ENCODE measurements at places on chromosomes 11 and 22.

- DNase-seq = no peak
Measured at GRCh38 chr22:20887375-20887774, 28.6 kb downstream of the SNAP29 start.

GRCh38 chr11:57942808-57943207 lies 80.9 kb upstream of the OR9Q1 start:
- no peak for DNase-seq

DNA sequence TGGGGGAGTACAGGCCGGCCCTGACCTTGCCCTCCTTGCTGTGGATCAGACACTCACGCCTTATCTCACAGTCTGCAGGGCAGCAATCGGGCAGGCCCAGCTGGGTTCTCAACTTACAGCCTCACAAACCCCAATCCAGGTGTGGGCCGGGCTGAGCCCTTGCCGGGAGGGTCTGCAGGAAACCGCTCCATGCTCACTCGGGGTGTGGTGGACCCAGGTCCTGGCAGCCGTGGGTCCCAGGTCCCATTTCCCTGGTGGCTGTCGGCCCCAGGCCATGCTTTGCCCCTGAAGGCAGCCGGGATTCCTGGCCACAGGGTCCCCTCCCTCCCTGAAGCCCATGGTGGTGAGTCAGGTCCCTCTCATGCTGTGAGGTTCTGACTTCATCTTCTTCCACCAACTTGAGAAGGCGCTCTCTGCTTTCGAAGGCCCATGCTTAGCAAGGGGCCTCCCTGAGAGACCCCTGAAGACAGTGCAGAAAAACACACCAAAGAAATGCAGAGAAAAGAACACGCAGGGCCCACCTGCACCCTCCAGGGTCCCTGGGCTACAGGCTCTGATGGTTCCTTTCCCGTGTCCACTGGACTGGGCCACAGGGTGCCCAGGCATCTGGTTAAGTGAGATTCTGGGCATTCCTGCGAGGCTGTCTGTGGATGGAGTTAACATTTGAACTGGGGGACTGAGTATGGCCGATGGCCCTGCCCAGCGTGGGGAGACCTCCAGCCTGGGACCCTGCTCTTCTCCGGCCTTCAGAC lies 588.2 kb downstream of the BRD1 start:
- no peak for DNase-seq

- no peak for DNase-seq
Measured at GRCh38 chr11:35751664-35752061, 89.1 kb downstream of the TRIM44 start.

- no peak for DNase-seq
Measured at GRCh38 chr22:46378426-46379065, 43.0 kb downstream of the TRMU start.

DNA sequence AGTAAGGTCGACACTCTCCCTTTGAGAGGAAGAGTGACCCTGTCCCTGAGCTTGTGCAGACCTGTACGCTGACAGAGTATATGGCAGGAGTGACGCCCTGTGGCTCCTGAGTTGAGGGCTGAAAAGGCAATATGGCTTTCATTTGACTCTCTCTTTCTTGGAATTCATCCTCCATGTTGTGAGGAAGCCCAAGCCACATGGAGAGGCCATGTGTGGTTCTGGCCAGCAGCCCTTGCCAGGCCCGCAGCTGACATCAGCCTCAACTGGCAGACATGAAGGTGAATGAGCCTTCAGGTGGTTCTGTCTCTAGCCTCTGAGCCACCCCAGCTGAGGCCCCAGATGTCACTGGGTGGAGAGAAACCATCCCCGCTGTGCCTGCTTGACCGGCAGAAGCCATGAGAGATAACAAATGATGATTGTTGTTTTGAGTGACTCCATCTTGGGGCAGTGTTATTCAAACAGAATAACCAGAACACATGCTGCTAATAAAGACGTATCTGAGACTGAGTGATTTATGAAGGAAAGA lies 31.9 kb downstream of the SMIM38 start:
- no peak for DNase-seq

DNA sequence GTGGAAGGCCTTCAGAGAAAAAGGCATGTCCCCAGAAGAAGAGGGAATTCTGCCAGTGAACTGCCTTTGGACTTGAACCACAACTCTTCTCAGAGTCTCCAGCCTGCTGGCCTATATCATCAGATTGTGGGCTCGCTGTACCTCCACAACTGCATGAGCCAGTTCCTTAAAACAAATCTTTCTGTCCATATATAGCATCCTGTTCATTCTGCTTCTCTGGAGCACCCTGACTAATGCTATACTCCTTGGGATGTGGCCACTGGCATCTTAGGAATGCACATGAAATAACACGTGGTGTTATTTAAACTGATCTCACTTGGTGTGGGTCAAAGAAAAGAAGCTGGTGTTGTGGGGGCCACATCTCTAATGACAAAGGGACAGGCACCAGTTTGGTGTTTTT lies 58.3 kb upstream of the VSTM5 start:
- DNase-seq = no peak

DNA sequence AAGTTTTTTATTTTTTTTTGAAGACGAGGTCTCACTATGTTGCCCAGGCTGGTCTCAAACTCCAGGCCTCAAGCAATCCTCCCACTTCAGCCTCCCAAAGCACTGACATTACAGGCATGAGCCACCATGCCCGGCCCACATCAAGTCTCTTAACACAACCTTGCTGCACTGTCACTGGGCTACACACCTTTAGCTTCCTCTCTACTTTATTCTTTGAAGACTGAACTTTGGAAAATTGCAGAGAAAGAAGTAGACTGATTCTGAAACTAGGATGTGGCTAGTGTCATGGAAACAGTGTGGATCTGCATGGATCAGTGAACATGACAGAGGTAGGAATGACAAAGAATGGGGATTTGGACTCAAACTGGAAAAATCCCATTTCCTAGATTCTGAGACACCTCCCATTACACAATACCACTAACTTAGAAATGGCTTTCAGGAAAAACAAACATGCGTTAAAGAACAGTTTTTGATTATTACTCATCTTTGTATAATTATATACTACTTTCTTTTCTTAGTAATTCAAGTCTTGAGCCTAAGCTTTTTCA lies 99.6 kb upstream of the SPON1 start:
- DNase-seq = no peak

DNA sequence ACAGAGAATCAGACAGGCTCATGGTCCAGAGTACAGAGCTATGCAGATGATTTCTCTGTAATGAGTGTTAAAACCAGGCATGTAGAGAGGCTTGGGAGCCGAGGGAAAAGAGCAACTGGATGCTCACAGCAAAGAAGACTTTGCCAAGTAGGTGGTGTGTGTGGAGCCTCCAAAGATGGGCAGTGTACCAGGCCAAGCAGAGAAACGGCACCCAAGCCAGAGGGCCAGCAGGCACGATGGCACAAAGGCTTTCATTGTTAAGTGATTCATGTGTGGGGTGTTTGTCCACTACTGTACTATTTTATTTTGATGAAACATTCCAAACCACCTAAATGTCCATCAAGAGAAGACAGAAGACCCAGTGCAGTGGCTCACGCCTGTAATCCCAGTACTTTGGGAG lies 11.1 kb downstream of the RANGAP1 start:
- DNase-seq = no peak

DNA sequence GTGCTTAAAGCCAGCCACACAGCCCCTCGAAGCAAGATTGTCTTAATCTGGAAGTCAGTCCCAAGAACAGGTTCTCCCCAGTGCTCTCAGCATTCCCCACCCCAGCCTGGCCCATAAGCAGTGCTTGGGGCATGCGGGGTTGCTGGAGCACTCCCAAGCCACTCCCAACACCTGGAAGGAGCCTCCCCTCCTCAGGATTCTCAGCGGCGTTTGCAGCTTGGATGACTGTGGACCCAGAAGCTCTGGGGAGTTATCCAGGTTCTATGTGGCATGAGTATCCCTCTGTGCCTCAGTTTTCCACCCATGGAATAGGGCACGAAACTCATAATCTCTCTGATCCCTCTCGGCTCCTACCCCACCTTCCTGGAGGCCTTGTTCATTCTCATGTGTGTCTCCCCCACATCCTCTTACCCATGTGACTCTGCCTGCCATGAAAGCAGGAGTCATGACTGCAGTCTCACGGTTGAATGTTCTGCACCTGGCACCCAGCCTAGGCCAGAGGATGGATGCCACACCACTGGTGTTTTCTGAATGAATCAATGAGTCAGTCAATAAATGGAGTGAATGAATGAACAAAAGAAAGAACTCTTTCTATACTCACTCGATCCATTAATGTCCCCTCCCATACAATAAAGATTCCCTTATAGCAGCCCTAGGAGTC lies 33.4 kb upstream of the WNT7B start:
- DNase-seq = no peak

DNA sequence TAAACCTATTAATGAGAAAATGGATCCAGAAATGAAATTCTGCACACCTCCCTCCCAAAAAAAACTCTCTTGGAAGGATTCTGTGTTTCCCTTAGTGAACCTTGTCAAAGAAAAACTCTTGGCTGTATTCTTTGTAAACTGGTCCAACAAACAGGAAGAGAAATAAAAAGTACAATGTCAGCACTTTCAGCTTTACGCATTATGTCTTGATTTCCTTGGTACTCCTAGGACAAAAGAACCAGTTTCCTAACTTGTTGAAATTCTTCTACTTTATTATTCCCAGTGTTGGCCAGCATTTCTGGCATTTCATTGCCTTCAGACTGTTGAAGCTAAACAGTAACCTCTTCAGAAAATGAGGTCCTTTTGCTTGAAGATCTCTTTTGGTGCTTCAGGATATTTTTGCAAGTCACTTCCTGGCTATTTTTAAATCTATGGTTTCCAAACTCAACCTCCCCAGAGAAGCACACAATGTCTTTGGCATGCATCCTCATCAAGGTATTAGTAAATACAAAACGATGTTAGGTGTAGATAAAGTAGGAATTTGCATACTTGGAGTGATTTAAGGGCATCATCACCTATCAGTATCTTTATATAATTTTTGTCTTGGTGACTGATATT lies 342.7 kb downstream of the AASDHPPT start:
- DNase-seq = no peak

DNA sequence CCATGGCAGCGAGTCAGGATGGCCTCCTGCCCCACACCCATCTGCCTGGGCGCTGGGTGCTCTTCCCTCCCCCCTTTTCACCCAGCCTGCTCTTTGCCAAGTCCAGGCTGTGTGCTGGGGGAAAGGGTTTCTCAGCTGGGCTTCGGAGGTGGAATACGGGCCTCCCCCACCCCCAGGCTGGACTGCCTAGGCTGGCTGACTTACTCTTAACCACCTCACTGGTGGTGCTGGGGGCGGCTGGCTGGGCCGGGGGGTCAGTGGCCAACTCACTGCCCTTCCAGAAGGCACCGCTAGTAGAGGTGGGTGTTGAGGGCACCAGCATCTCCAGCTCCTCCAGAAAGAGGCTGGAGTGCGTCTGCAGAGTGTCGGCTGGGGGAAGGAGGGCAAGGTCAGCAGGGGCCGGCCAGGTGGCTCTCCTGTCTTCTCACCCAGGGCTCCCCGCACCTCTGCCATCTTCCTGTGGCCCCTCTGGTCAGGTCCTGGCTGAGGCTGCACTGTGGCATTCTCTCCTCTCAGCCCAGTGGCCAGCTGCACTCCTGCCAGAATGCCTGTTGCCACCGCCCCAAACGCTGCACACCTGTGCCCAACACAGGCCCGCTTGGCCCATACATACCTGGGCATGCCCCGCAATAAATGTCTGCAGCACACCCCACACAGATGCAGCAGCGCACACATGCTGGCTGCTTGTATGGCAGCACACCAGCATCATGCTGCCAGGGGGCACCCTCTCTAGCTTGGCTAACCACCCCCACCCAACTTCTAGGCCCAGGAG lies 9.7 kb downstream of the PITPNM1 start:
- DNase-seq = no peak

- no peak for DNase-seq
Measured at GRCh38 chr11:45968901-45969300, 46.4 kb downstream of the LARGE2 start.

DNA sequence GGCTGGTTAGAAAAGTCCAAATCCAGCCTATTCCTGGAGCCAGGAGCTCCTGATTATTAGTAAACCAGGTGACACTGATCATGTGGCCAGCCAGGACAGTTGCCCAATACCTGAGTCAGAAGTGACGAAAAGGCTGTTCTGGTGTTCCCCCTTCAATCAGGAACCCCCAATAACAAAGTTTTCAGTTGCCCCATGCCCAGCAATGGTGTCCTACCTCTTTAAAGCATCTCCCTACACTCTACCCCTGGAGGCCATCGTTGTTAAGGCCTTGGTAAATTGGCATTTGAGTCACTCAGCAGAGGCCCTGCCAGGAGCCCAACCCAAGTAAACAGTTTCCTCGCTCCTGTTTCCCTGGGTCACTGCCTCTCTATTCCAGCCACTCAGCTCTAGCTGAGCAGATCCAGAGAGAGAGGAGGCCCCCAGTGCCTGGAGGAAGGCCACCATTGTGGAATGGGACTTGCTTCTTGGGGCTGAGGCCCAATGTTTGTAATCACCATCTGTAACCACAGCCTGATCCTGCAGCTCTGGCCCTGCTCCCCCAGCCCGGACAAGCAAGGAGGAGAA lies 25.0 kb downstream of the ARHGAP1 start:
- no peak for DNase-seq

DNA sequence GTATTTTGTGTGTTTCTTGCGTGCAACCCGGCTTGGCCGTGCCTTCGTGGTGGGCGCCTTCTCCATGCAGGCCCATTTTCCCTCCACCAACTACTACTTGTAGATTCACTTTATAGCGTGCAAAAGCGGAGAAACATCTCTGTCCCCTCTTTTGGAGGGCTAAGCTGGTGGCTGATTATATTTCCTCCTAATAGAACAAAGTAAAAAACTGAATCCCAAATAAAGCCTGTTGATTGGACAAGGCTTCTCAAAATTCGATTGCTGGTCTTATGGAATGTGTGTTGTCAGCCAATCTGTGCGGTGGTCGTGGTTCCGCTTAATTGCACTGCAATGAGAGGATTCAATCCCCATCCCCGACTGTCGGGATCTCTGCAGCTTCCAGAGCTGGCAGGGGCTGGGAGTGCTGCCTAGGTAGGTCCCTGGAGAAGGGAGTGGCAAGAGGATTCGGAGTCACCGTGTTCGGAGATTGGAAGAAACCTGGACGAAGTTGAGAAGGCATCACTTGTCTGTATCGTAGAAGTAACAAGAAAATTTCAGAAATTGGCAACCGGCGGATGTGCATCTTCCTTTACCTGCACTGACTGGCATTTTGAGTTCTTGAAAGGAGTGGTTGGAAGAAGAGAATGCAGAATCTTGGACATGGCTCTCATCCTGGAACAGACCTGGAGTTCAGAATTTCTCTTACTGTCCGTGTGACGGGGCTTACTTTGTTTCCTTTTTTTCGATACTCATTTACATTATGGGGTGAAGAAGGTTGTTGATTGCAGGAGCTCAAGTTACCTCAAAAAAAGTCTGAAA lies 1.1 kb downstream of the HMGXB4 start:
- DNase-seq = no peak

- no peak for DNase-seq
Measured at GRCh38 chr22:38873469-38874411, 1.7 kb upstream of the CBX6 start.

GRCh38 chr22:36285545-36285944 lies 32.6 kb downstream of the APOL1 start:
- DNase-seq = no peak

DNA sequence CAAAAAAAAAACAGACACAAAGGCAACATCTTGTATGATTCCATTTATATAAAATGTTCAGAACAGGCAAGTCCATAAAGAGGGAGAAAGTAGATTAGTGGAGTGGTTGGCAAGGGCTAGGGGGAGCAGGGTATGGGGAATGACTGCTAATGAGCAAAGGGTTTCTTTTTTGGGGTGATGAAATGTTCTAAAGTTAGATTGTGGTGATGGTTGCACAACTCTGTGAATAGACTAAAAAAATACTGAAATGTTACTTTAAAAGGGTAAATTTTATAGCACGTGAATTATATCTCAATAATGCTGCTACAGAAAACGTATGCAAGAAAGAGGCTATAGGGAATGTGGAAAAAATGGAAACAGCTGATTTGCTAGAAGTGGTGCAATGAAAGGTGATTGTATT lies 155.1 kb downstream of the TENM4 start:
- DNase-seq = no peak
